NCI-H1105 treated with DMSO at 0.1 percent for 48 hours (cell line): ENCODE measurements at places on chromosomes 4 and X.

GRCh38 chr4:56940971-56941370 is 33.3 kb downstream of the REST start:
- no peak for DNase-seq

DNA sequence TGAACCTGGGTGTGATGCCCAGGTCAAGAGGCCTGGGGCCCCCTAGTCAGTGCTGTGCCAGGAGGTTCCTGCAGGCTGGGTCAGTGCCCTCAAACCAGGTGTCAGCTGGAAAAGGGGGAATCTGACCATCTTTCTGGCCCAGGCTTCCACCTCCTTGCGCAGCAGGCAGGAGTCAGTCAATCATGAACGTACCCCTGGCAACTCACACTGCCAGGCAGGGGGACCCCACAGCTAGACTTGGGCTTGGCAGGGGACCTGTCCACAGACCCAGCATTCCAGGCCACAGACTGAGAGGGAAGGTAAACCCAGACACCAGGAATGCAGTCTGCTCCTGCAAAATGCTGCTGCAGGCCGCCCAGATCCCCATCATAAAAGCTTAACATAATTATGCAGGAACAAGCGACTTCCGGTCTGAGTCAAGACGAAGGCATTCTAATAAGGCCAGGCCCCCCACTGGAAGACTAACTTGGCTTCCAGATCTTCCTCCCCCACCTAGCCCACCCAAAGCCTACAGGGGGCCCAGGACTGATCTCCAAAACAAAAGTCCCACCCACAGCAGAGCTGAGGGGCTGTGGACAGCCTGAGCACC is 156.3 kb downstream of the BCOR start:
- DNase-seq: peak; percentile 10

DNA sequence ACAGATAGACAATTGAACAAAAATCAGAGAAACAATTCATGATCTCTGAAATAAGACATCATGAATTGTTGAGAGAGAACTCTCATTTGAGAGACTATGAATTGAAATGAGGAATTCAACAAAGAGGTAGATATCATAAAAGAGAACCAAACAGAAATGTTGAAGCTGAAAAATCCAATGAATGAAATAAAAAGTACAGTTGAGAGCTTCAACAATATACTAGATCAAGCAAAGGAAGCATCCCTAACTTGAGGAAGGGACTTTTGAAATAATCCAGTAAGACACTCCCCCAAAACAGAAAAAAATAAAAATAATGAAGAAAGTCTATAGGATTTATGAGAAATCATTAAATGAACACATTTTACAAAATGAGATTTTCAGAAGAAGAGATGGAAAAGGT is 310.0 kb upstream of the PCDH10 start:
- DNase-seq: no peak

DNA sequence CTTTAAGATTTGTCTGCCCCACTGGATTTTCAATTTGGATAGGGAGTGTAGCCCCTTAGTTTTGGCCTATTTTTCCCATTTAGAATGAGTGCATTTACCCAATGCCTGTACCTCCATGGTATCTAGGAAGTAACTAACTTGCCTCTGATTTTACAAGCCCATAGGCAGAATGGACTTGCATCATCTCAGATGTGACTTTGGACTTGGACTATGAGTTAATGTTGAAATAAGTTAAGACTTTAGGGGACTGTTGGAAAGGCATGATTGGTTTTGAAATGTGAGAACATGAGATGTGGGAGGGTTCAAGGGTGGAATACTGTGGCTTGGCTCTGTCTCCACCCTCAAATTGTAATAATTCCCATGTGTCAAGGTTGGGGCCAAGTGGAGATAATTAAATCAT is 2480.2 kb downstream of the PCDH7 start:
- DNase-seq: no peak

- no peak for DNase-seq
Observed at GRCh38 chr4:6527259-6527658, 47.7 kb upstream of the MAN2B2 start.

GRCh38 chr4:60723796-60724195 is 476.3 kb upstream of the ADGRL3 start:
- DNase-seq: no peak

GRCh38 chr4:165874791-165875371 is 1.8 kb downstream of the TLL1 start:
- DNase-seq: no peak

GRCh38 chr4:147975325-147975724 is 243.4 kb downstream of the ARHGAP10 start:
- DNase-seq: no peak

DNA sequence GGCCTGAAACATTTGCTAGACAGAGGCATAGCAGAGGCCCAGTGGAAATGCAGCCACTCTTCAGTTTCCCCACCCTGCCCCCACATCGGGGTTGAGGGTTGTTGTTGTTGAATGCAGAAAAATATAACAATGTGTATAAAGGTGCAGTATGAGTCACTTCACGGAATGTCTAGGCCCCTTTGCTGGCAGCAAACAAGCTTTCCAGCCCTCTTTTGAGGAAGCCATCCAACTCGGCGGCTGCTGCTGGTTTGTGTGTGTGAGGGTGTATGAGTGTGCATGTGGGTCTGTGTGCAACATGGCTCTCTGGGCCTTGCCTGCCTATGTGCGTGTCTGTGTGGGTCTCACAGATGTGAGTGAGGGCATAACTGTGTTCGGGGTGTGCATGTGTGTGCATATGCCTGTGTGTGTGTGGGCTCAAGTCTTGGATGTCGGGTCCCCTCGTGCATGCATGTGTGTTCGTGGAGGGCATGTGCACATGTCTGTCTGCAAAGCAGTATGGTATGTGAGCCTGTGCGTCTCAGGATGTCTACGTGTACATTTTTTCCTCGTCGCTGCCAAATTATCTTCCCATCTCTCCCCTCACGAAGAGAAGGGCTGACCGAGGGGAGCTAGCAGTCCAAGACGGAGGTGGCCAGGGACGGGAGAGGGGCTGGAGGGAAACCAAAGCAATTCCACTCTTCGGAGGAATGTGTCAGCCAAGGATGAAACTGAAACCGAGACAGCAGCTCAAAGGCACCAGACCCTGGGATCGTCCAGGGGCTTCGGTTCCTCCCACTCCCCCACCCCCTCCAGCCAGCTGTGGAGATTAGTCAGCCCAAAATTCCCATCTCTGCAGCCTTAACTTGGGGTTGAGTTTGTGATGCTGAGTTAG is 8.4 kb upstream of the ELF4 start:
- no peak for DNase-seq

GRCh38 chrX:123736333-123736921 is 3.6 kb upstream of the THOC2 start:
- DNase-seq: no peak

DNA sequence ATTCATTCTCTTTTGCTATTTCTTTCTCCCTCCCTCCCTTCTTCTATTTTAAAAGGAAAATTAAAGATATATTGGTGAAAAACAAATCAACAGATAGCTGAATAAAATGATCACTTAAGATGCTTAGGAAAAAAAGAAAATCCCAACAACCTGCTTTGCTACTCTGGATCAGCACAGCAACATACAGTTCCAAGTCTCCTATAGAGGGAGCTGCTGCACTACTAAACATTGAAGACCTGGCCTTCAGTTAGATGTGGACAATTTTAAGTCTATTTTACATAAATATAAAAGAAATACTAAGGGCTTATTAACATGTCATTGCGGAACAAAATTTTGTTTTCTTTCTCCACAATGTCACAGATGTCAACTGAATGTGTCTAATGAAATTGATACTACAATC is 226.4 kb downstream of the MAGEB5 start:
- no peak for DNase-seq

DNA sequence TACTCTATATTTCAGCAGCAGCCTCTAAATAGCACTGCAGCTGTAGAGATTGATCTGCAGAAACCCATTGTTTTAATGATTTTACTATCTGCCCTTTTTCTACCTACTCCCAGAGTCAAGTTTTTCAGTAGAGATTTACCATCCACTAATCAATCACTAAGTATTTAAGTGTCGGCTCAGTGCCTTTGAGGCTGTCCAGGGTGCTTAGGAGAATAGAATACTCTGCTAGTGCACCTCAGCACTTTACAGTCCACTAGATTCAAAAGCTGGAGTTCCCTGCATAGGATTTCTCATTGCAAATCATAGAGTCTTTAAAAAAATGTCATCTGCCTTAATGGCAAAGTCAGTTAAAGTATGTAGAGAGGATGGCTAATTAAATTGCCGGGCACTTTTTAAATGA is 29.6 kb upstream of the ANAPC4 start:
- DNase-seq: no peak

GRCh38 chrX:38804682-38805431 is 3.6 kb downstream of the MID1IP1 start:
- DNase-seq: peak; percentile 31

- DNase-seq: no peak
Observed at GRCh38 chrX:109537324-109537665, 651 bp downstream of the NXT2 start.

- no peak for DNase-seq
Observed at GRCh38 chr4:107721436-107722100, 1.5 kb upstream of the PAPSS1 start.

DNA sequence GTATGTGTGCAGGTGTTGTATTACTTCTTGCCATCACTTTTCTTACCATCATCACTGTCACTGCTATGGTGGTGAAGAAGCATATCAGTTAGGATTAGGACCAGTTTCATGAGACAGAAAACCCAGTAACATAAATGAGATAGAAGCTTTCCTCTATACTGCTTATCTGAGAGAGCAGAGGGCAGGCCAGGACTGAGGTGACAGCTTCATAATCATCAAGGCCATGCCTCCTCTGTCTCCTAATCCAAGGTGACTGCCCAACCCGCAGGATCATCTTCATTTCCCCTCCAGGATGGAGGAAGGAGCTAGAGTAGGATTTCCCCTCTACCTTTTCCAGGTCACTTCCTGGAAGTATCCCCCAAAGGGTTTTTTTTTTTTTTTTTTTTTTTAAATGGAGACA is 35.4 kb downstream of the TMEM131L start:
- DNase-seq: no peak

- DNase-seq: peak; percentile 46
Observed at GRCh38 chrX:107825698-107826237, at the start of gene MID2. Gene MID2 (plus strand): TSS chrX:107825866. CDS start chrX:107826427, 561 bp downstream.

GRCh38 chr4:94032754-94033153 is 174.9 kb upstream of the SMARCAD1 start:
- no peak for DNase-seq

- DNase-seq: no peak
Observed at GRCh38 chr4:177023951-177024350, 231.2 kb upstream of the VEGFC start.

DNA sequence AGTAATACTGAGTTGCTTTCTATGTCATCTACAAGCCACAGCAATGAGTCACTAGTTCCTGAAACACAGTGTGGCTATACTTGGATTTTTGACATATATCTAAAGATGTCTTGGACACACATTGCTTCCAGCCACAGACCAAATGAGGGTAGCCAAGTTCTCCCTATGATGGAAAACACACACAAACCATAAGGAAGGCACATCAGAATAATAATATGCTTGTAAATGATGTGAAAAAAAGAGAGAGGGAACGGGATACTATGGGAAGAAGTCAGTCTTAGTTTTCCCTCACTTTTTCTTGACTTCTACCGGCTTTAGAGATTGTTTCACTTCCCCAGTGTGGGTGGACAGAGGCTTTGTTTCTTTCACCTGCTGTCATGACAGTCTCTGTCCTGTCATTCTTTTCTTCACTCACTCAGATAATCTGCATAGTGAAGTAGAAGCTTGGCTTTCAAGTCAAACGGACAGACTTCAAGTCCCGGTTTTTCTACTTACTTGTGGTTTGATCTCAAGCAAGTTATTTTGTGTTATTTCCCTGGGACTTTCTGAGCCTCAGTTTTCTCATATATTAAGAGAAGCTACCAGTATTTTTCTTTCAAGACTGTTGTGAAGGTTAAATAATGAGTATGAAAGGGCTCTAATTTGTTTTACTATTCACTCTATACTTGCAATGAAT is 34.7 kb downstream of the P2RY10 start:
- DNase-seq: no peak

DNA sequence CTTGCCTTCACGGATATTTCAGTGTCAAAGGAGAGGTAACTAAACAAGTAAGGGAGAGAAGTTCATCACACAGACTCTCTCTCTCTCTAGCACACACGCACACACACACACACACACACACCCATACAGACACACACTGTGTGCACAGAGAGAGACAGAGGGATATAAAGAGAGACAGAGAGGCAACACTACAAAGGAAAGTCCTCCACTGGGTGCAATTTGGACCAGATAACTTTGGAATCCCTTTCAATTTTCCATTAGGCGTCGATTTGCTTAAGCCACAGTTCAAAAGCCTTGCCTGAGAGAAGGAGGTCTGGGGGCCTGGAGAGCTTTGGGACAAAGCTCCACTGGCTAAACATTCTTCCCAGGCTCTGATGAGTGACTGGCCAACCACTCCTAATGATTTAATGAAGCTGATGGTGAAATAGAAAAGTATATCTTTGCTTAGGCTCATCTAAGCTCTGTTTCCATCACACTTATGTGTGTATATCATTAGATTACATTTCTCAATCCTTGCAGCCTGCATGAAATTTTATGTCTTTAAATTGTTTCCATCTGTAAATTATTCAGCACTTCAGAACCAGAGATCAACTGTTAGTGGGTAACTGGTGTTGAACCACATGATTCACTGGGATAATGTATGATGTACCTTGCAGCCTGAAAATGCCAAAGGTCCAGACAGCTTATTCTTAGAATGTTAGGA is 180.8 kb downstream of the MAGEB17 start:
- DNase-seq: no peak

DNA sequence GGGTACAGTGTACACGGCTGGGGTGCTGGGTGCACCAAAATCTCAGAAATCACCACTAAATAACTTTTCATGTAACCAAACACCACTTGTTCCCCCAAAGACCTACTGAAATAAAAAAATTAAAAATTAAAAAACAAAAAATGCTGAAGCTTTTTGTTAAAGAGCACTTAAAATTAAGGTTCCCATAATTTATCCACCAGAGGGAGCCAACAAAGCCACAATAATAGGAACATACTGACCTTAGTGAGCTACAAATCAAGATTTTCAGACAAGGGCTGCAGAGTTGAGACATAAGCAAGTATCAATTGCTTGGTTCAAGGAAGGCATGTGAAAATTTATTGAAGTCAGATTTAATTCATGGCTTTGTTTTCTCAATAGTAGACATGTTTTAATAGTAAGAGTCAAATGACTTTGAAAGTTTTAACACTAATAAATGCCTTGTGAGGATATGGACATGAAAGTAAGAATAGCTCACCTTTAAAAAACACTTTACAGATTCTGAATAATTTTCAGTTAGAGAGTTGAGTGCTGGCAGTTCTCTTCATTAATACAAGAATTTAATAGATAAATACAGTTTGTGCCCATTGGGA is 43.0 kb upstream of the SCOC start:
- peak; percentile 9 for DNase-seq

DNA sequence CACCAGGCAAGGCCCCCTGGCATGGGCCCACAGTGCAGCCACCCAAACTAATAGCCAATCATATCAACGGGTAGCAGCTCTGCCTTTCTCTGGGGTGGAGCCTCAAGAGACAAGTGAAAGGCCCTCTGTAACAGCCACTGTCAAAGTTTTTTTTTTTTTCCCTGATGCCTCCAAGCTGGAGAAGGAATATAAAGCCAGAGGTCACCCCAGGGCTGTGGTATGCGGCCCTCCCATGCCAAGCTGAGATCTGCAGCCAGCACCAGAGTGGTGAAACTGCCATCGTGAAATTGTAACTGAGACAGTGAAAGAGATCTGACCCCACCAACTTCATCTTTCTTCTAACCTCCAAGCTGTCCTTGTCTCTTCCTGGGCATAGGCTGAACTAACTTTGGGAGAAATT is 407.0 kb downstream of the KLHL4 start:
- no peak for DNase-seq
